ENCODE measurements at places on chromosomes 5 and 9.

DNA sequence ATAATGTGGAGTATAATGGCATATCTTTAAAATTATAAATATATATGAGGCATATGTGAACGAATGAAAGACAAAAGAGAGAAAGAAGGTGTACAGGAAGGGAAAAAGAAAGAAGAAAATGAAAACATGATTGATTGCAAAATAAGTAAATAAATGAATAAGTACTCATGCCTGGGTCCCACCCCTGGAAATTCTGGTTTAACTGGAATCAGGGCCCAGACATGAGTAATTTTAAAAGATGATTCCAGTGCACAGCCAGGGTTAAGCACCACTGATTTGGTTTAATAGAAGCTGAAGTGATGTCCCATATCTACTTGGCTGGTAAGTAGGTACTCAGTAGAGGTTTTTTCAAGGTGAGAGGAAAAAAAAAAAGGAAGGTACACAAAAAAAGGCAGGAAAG lies 34.0 kb upstream of the HOMER1 start:
- DNase-seq = no peak

GRCh38 chr5:163439092-163439425 lies 1.7 kb downstream of the CCNG1 start:
- no peak for DNase-seq

GRCh38 chr5:120531215-120531614 lies 67.1 kb downstream of the PRR16 start:
- no peak for DNase-seq

GRCh38 chr9:114097613-114098020 lies 1.5 kb downstream of the KIF12 start:
- DNase-seq = no peak

DNA sequence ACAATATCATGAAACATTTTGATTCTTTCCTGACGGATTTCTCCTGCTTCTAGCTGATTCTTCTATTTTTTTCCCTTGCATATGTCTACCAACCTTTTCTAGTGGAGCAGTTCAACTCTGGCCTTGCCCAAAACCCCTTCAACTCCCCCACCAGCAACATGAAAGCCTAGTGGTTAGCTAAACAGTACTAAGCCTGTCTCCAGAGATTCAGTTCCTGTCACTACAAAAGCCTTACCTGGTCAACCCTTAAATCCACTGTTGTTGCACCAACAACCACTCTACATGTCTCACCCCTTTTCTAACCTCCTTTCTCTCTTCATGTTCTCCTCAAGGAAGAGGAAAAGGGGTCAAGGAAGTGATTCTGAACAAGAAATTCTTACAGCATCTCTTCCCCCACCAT lies 74.8 kb upstream of the PIK3R1 start:
- DNase-seq = no peak

DNA sequence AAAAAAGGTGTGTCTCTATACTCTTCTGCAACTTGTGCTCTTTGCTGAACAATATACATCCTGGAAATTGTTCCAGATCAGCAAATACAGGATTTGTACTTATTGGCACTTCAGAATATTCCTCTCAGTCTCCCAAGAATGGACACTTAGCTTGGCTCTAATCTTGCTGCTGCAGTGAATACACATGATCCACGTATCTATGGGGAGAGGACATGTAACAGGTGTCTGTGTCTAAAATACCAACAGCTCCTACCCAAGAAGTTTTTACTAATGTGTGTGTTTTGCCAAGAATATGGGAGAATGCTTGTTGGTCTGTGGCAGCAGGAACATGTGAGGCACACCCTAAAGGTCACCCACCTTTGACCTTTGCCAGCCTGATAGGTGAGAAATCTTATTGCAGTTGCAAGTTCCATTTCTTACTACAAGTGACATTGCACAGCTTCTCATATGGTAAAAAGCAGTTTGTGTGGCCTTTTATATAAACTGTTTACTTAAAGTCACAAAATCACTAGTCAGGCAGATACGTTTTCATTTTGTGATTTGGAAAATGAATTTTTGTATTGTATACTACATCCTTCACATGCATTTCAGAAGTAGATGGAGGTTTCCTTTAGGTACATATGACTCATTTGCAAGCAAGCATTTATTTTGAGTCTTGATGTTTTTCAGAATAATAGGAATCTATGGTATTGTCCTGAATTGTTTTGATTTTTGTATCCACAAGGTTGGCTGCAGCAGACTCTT lies 35.8 kb downstream of the PHF2 start:
- DNase-seq = no peak

- DNase-seq = no peak
Measured at GRCh38 chr5:37640088-37640487, 199.8 kb downstream of the GDNF start.

GRCh38 chr5:160473681-160474080 lies 52.0 kb downstream of the PTTG1 start:
- no peak for DNase-seq

All from HCT116 (cell line).